MCF 10A (cell line): ENCODE measurements at places on chromosomes 3 and 15.
A peak's percentile ranks its signal among the peaks of the same experiment; 100 is the strongest.

DNA sequence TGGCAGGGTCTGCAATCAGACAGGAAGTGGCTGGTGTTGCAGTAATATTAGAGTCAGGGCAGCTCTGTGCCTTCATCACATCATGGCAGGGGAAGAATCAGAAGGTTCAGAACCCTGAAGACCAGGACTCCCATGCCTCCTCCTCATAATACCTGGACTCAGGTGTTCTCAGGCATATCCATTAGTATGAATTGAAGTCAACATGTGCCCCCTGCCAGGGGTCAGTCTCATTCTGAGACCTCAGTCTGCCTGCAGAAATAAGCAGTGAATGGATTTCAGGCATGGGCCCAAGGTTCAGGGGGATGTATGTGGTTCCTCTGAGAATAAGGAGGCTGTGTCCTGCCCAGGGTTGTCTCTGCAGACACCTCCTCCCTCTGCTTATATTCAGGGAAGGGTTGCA is 74.2 kb downstream of the SPSB4 start:
- no peak for DNase-seq

GRCh38 chr15:85141726-85142125 is 160.1 kb downstream of the PDE8A start:
- no peak for DNase-seq

- no peak for DNase-seq
Measured at GRCh38 chr3:188583341-188584161, 429.6 kb downstream of the LPP start.

GRCh38 chr15:72474466-72474911 is 359 bp downstream of the ARIH1 start:
- DNase-seq: no peak

GRCh38 chr3:150064971-150065370 is 94.3 kb upstream of the PFN2 start:
- no peak for DNase-seq

DNA sequence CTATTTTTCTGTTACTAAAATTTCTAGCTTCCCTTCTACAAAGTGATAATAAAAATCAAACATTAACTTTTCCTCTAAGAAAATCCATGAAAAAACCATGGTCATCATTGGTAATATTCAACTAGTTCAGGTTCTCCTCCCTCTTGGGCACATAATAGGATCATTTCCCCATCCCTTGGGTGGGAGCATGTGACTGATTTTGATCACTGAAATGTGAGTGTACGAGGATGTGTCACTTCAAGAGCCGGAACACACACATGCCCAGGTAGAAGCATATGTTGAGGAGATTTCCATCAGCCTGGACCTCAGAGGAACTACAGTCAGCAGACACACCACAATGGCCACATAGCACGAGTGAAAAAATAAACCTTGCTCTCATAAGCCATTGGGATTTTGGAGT is 36.1 kb downstream of the AP3S2 start:
- DNase-seq: no peak

DNA sequence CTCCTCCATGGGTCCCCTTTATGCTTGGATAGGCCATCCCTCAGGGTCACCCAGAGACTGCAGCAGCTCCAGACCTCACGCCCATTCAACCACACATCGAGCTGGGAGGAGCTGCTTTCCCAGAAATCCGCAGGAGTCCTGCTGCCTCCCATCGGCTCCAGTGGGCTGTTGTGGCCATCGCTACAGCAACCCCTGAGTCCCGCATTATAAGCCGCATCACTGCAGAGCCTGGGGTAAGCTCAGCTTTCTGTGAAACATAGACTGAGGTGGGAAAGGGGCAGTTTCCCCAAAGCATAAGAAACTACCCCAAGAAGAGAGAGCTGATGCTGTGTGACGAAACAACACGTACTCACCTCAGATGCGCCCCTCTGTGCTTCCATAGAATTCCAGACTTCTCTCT is 35.7 kb downstream of the MRPL46 start:
- no peak for DNase-seq

- DNase-seq: no peak
Measured at GRCh38 chr3:179410999-179411398, 40.3 kb downstream of the GNB4 start.

DNA sequence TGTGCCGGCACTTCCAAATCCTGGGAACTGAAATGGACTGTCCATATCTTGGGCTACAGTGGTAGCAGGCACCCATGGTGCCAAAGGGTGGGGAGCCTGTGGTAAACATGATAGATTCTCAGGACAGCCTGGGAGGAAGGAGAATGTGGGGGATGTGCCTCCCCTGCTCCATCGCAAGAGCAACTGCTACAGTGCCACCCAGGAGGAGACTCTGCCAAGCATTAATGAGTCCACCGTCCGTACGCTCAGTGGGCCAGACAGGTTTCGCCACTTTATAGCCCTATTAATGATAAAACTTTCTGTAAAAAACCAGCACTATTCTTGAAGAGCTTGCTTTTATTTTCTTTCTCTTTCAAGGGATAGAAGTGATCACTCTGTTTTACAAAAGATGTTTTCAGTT is 75.2 kb downstream of the FMN1 start:
- DNase-seq: no peak

- peak; percentile 64 for DNase-seq
Measured at GRCh38 chr15:85589851-85590250, 204.9 kb downstream of the KLHL25 start.

GRCh38 chr3:34200576-34200975 is 402.1 kb downstream of the PDCD6IP start:
- no peak for DNase-seq

DNA sequence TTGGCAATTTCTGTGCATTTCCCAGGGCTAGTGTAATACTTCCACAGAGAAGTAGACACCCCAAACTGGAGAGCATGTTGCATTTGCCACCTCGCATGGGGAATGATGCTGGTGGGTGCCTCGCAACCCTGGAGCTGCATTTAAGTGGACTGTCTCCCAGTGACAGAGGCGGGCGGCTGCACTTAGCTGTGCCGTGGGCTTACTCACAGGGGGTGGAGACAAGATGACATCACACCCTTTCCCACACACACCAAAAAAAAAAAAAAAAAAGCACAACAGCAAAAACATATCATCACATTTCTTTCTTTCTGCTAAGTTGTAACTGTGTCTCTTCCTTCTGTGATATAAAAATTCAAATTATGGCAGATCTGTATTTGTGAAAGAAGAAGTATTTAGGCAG is at the start of gene ABI3BP:
ABI3BP (minus strand) TSS at position 113 of the 400 bp plus-strand sequence; CDS start at position 76, 37 bp downstream.
- DNase-seq: peak; percentile 67

- DNase-seq: peak; percentile 6
Measured at GRCh38 chr3:160179906-160180305, 45.3 kb upstream of the C3orf80 start.
